Suppressor macrophage (primary cell): ENCODE measurements at places on chromosomes 2 and 18.

DNA sequence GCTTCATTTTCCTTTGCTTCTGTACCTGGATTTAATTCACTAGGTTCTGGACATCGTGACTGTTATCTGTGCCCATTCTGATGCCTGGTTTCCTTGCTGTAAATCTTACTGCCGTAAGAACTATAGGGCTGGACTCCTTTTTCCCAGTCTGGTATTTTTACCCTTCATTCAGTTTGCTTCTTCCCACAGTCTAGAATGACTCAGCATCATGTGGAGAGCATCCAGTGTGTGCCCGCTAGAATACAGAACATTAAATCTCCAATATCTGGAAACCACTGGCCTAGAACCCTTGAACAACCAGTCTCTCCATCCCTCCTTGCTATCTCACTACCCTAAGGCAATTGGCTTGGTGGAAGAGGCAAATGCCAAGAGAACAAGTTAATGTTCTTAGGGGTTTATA, 1075.4 kb upstream of the ZEB2 start:
- DNase-seq: peak; percentile 35

DNA sequence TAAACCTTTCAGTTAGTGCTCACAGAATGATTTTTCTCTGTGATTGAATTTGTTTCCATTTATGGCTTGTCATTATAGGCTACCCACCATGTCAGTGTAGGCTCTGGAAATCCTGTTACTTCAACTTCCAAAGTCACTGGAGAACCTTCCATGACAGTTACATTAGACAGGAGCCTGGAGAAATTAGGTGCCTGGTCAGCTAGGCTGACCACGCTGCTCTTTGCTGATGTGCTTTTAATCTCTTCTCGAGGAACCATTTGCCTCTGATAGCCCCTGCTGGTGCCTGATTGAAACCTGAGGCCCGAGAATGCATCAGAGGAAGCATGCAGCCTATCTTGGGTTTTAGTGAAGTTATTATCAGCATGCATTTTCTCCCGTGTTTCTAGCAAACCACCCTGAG, 29.6 kb upstream of the TTN start:
- no peak for DNase-seq

DNA sequence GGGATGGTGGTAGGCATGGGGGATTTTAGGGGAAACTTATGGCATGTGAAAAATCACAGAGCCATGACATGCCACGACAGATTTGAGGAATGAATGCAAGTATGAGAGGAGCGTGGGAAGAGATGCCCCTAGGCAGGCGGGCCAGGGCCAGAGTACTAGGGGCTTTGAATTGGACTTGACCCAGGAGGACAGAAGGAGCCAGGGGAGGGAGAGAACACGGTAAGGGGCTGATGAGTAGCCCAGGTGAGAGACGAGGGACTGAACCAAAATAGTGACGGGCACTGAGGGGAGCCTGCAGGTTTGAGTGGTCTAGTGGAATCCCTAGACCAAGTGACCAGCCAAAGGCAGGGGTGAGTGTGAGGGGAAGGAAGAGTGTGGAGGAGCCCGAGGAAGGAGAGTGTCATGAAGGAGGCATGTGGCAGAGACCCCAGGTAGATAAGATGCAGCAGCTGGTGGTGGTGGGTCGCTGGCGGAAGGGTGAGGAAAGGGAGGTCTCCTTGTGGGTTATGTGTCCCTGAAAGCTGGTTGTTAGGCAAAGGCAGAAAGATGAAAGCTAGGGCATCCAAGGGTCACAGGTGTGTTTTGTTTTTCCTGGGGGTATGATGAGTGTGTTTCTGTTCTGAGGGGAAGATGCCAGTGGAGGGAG, 48.7 kb downstream of the ZBTB7C start:
- no peak for DNase-seq

GRCh38 chr2:233385489-233386044, 31.3 kb downstream of the DGKD start:
- DNase-seq: no peak

DNA sequence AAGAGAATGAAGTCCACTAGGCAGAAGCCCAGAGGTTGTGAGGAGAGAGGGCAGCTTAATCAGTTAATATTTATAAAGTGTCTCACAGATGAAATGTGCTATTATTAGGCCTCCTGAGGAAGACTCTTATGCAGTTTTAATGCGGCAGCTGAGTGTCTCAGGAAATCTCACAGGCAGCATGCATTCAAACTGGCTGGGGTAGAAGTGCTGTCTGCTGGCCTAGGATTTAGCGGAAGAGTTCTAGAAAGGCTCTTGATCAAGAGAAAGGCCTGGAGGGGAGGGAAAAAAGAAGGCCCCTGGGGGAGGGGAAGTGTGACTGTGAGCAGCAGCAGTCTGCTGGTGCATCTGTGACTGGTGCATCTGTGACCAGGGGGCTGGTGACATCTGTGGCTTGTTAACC, 133.0 kb downstream of the FSHR start:
- DNase-seq: no peak

GRCh38 chr18:75173738-75174137, 35.2 kb downstream of the PTGR3 start:
- DNase-seq: no peak

GRCh38 chr2:162258686-162259085, 15.4 kb upstream of the FAP start:
- DNase-seq: no peak
